Left forelimb (tissue), 1 donor: ENCODE measurements at places on chromosomes 5 and 9.

DNA sequence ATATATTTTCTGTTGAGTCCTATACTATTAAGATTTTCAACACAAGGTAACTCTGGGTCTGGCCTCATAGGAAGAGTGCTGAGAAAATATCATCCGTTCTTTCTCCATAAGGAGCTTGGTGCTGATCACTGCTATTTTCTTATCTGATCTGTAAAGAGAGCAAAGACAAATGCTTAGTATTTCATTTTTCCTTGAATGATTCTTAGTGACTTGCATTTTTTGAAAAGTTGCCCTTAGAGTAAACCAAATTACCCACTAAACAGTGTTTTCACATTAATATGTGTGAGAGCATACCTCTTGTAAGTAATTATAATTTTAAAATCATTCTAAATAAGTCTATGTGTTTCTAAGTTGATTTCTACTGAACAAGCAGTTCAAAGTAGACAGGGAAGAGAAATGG lies 121.3 kb upstream of the CTSV start:
- DNase-seq = no peak

DNA sequence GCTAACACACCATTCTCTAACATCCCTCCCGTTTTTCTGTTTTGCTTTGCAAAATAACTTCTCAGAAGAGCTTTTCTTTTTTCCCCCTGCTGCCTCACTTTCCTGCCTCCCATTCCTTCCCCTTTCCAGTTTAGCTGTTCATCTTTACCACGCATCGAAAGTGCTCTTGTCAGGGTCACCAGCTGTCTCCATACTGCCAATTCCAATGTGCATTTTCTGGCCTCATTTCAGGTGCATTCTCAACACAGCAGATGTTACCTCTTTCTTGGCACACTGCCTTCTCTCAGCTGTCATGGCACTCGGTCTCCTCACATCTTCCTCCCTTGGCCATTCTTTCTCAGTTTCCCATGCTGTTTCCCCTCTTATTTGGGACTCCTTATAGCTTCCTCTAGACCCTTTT lies 9.5 kb downstream of the ARSK start:
- no peak for DNase-seq

GRCh38 chr5:146340260-146341081 lies 1.8 kb downstream of the POU4F3 start:
- peak; percentile 78 for DNase-seq

DNA sequence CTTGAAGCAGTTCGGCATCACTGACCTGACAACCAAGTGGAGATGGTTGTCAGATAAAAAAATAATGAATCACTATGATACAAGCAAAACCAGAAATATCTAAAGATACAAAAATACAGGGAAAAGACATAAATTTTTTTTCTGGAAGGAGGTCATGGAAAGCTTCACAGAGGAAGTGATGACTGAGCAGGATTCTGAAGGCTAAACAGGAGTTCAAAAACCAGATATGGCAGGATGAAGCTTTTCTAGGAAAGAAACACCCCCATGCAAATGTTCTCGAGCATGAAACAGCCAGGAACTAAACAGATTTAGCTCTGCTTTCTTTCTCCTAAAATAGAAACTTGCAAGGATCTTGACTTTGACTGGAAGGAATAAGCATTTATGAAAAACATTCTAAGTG lies 60.7 kb upstream of the IFNE start:
- no peak for DNase-seq

GRCh38 chr5:72282878-72283277 lies 37.2 kb downstream of the MRPS27 start:
- DNase-seq = no peak

- DNase-seq = no peak
Observed at GRCh38 chr5:21154526-21154925, 1166.5 kb upstream of the CDH18 start.

- no peak for DNase-seq
Observed at GRCh38 chr5:146890731-146891440, 12.3 kb upstream of the PPP2R2B start.

GRCh38 chr5:34604119-34604675 lies 51.9 kb upstream of the RAI14 start:
- no peak for DNase-seq

- no peak for DNase-seq
Observed at GRCh38 chr9:5438301-5439162, 807 bp upstream of the PLGRKT start.

- DNase-seq = no peak
Observed at GRCh38 chr9:134725605-134725940, 84.0 kb downstream of the COL5A1 start.

GRCh38 chr5:5271786-5272321 lies 131.7 kb downstream of the ADAMTS16 start:
- no peak for DNase-seq

GRCh38 chr5:53547226-53547625 lies 13.2 kb upstream of the NDUFS4 start:
- no peak for DNase-seq

DNA sequence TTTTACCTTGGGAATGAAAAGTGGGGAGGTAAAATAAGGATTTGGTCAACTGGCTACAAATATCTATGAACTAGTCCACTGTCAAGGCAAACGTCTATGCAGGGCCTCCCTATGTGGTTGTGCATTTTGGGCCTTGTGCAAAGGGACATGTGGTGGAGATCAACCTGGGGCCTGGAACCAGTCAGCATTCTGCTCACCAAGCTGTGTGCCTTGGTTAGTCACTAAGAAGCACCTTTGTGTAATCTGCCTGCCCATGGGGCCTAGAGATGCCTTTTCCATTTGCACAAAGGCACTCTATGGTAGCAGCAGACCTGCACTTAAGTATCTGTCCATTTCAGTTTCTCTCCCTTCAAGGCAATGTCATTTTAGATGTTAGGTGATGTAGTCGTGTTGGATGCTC lies 184.0 kb downstream of the GNAQ start:
- no peak for DNase-seq

DNA sequence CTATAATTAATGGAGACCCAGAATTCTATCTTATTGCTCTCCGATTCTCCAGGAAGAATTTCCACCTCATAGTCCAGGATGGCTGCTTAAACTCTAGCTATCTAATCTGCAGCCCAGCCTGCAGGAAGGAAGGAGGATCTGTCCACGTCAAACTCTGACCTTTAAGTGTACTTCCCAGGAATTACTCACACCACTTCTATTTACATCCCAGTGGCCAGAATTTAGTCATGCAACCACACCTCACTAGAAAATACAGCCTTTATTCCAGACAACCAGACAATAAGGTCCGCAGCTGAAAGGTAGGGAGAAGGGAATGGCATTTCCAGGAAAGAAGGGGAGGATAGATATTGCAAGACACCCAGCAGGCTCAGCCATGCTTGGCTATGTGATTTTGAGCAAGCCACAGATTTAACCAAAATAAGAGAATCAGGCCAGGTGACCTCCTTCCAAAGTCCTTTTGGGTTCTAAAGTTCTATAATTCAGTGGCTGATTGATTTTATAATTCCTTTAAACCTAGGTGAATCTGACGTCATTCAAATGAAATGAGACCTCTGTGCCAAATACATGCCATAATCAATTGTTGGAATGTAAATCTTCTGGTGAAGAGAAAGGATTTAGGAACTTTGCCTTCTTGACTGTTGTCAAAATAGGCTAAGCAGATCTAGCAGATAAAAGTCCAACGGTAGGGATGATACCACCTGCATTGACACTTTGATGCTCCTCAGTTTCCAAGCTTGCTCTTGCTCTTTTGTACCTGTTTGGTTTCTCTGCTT lies 3.7 kb upstream of the DENND1A start:
- DNase-seq = no peak

DNA sequence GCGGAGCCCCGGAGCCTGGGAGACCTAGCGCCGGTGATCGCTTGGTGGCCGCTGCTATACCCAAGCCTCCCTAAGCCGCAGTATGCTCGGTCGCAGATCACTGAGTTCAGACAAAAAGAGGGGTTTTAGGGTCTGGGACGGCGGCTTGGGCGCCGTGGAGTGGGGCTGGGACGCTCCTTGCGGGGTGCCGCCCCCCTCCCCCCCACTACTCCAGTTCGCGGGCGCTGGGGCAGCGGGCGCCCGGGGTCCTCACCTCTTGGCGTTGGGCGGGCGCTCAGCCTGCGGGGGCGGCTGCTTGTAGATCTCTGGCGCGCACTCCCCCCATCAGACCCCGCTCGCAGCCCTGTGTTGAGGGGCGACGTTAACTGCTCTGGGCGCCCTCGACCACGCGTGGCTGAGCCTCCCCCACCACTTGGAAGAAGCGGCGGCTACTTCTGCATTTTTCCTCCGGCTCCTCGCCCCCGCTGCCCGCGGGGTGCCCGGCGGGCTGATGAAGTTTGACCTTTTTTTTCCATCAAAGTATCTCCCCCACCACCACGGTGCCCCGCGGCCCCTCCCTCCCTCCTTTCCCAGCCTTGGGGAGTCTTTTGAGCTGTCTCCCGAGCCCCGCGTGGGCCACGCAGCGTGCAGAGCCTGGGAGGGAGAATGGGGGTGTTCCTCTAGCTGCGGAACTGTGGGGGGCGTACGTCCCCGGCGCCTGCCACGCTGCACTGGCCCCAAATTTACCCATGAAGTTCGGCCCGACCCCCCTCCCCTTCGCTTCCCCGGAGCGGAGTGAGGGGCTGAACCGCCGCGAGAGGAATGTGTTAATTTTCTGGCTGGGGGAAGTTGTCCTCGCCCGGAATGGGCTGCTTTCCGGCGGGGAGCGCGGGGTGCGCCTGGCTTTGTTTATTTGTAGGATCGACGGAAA lies 1.2 kb downstream of the CXXC5 start:
- no peak for DNase-seq

GRCh38 chr9:96294159-96294545 lies 7.8 kb downstream of the HSD17B3 start:
- no peak for DNase-seq

DNA sequence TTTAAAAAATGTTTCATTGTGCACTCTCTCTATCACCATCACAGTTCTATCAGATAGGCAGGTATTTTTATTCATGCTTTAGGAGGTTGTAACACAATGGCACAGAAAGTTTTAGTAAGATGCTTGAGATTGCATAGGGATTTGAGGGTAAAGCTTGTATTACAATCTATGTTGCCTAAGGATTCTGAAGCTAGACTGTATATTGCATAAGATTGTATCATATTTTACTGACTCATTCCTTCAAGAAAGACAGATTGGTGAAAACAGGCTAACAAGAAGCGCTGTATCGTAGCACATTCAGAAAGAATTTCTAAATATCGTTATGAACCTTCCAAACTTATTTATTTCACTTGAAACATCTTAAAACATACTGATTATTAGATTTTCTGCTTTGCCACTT lies 577.7 kb downstream of the EBF1 start:
- DNase-seq = no peak

GRCh38 chr5:173884402-173885053 lies 3.6 kb upstream of the CPEB4 start:
- DNase-seq = no peak

- no peak for DNase-seq
Observed at GRCh38 chr9:120768886-120769285, 24.3 kb downstream of the FBXW2 start.

GRCh38 chr5:173719731-173720082 lies 103.3 kb upstream of the BOD1 start:
- no peak for DNase-seq

DNA sequence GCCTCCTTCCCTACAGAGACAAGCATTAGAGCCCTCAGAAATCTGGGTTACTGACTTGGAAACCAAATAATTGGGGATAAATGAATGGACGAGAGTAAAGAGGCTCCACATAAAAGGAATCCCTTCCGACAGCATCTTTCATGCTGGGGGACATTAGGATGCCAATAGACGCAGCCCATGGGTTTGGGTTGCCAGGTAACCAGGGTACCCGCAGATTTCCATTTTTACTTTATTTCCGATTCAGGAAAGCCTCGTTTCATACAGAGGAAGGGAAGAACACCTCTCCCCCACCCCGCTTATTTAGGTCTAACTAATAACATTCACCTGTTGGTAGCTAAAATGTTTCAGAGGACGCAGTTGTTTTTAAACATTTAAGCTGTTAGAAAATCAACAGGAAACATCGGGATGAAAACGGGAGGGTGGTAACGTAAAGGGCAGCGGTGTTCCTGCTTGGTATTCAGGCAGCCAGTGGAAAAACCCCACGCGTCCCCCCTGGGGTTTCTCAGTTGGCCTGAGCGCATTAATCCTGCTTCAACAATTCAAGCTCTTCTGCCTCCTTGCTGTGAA lies 179.5 kb downstream of the YTHDC2 start:
- no peak for DNase-seq

DNA sequence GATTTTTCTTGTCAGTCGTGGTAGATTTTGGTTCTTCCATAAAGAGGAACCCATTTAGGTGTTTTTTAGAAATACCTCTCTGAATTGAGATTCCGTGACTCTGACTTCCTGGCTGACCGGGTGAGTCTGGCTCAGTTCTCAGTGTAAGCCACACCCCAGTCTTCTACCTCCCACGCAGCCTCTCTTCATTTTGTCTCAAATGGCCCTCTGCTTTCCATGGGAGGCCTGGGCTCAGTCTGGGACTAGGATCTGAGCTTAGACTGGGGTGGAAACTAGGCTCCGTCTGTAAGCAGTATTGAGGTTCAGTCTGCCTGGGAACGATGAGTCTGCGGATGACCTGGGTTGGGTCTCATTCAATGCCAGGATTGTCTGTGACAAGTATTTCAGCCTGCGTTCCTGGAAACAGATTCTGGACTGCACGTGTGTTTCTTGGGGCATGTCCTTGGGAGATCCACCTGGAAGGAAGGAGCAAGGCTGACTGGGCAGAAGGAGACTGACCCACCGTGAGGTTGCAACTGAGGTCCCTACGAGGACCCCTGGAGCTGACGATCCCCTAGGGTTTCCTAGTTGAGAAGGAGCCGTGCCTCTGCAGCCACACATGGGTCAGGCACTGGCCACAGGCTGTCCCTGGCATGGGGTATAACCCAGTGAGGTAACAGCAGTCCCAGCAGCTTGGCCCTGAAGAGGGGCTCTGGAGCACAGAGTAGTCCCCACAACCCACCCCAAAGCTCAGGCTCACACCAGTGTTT lies 12.4 kb upstream of the CRB2 start:
- DNase-seq = no peak

- DNase-seq = no peak
Observed at GRCh38 chr5:155069961-155070360, 56.4 kb downstream of the KIF4B start.

DNA sequence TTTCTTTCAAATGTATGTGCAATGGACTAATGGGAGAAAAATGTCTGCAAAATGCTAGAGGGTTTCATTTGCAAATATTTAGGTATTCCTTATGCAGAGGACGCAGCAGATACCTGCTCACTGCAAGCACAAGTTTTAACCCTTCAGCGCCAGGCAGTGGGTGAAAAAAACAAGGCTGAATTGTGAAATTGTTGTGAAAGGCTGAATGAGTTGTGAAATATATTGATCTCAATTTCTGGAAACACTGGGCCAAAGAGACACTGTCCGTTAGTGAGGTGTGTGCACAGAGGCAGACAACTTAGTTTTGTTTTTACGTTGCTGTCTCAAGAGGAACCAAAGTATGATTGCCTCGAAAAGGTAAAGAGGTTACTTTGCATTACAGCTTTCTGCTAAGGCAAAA lies 18.8 kb downstream of the FUBP3 start:
- no peak for DNase-seq

GRCh38 chr9:9920425-9921060 lies 692.3 kb downstream of the PTPRD start:
- DNase-seq = no peak
